ENCODE measurements at places on chromosomes 16 and 17.

GRCh38 chr16:11183035-11183812 lies 72.8 kb downstream of the SOCS1 start:
- DNase-seq, result no peak

- no peak for DNase-seq
Observed at GRCh38 chr16:83973077-83973476, 5.0 kb downstream of the NECAB2 start.

DNA sequence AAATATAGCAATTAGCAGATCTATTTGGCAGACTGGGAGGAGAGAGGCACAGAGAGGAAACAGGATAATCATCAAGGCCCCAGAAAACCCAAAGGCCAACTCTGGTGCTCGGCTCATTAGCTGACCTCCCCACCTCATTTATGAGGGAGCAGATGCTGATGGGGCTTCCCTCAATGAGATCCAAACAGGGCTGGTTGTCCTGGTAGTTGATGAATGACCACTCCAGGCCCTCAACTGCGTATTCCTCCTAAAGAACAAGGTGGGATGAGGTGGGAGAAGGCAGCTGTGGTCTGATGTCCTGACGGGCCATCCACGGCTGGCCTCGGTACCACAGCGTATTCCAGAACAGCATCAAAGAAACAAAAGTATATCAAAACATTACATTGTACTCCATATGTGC lies 20.8 kb downstream of the ZNHIT3 start:
- no peak for DNase-seq

DNA sequence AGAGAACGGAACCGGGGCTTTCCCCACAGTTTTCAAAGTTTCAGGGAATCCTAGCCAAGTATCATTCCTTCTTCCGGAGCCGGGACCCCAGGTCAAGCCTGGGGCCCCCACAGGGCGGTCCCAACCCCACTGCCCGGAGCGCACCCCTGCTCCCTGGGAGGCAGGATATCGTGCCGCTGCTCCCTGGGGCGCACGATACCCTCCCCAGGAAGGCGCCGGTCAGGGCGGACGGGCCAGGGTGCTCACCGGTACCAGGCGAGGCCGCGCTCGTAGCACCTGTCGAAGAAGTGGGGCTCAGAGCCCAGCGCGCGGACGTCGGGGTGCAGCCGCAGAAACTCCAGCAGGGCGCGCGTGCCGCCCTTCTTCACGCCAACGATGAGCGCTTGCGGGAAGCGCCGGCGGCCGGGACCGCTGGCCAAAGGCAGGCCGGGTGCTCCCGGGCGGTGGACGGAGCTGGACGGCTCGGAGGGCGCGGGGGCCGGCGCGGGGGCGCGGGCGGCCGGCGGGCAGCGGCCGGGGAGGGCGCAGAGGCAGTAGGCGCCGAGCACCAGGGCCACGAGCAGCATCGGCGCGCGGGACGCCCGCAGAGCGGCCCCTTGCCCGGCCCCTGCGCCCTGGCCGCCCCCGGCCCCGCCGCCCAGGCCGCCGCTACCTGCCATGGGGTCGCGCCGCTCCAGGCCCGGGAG lies 407 bp downstream of the HS3ST6 start:
- DNase-seq, result no peak

GRCh38 chr16:55661941-55662643 lies 6.3 kb downstream of the SLC6A2 start:
- DNase-seq, result no peak

GRCh38 chr16:12303653-12304052 lies 327.1 kb downstream of the SNX29 start:
- DNase-seq, result no peak

DNA sequence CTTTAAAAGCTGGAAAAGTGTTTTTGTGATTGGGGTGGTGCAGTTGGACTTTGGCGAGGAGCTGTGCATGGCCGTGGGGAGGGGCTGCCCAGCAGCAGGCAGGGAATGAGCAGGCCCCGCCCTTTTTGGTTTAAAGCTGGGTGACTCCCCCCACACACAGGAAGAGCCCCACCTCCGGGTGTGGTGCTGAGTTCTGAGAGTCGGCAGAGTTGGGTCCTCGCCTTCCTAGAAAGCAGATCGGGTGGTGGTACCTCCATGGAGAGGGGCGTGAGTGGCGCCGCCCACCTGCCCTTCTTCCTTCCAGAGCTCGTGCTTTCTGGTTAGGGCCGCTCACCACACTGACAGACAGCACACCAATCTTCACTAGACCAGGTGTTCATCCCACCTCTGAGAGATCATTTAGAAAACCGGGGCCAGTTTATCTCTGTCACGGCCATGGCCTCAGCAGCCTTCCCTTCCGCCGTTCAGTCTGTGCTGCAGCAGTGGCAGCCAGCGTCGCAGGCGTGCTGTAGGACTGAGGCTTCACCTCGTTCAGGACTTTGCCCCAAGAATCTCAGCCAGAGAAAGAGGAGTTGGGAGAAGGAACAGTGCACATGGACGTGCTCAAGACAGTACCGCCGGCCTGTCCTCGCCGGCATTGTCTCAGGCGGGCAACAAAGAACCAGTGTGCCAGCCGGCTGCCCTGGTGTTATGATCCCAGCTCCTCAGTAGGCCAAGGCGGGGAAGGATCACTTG lies 144.0 kb upstream of the CHMP6 start:
- DNase-seq, result no peak

GRCh38 chr17:82884970-82885353 lies 45.1 kb upstream of the ZNF750 start:
- DNase-seq, result no peak

- no peak for DNase-seq
Observed at GRCh38 chr16:86994215-86994614, 323.0 kb downstream of the C16orf95 start.

DNA sequence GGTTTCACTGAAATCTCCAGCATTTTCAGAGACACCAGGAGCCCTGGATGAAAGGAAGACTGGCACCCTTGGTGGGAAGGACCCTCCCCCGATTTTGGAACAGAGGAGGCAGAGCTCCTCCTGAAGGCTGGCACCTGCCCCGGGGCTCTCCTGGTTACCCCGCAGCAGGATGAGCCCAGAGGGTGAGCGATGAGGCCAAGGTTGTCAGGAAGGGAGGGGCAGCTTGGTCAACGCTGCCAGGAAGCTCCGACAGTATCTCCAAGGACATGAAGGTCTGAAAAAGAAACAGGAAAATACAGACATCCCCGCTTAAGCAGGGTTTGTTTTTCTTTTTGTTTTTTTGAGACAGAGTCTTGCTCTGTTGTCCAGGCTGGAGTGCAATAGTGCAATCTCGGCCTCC lies 15.5 kb upstream of the ACSF3 start:
- no peak for DNase-seq

DNA sequence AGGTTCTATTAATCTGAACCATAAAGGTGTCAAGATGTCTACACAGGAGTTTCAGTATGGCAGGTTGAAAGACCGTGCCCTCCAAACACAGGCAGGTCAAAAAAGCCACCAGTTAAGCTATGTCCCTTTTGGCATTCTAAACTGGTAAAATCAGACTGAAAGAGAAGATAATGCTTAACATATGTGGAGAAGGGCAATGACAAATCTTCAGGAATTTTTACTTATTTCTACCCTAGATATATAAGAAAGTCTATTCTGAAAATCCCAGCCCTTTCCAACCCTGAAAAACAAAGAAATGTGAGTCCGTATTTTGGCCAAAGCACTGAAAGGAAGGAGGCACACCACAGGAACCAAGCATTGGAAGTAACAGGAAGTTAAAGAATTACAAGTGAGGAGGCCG lies 16.5 kb downstream of the AP1G1 start:
- no peak for DNase-seq

DNA sequence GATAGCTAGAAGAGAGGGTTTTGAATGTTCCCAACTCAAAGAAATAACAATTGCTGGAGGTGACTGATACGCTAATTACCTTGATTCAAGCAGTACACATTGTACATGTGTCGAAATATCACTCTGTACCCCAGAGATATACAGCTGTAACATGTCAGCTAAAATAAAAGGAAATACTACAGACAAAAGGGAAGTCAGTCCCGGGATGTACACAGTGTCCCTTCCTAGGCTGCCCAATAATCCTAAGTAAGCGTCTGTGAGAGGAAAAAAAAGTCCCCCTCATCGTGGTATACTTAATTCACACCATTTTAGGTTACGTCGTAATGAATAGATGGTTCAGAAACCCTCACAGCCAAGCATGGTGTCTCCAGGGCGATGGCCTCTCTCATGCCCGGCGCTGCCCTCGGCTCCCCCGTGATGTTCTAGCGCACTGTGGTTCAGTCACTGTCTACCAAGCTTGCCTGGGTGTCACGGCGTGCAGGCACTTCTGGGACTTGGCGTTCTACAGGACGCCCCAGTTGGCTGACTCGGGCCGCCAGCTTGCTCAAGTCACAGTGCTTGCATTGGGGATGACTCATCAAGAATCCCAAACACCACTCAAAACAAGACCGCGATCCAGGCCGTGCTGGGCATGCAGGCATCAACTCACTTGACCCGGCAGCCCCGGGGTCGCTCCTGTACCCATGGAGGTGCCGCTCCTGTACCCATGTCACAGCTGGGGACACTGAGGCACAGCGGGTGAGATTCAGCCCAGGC lies 27.6 kb downstream of the CCDC40 start:
- DNase-seq, result peak; percentile 84

- DNase-seq, result no peak
Observed at GRCh38 chr16:76583466-76583865, 306.3 kb downstream of the CNTNAP4 start.

DNA sequence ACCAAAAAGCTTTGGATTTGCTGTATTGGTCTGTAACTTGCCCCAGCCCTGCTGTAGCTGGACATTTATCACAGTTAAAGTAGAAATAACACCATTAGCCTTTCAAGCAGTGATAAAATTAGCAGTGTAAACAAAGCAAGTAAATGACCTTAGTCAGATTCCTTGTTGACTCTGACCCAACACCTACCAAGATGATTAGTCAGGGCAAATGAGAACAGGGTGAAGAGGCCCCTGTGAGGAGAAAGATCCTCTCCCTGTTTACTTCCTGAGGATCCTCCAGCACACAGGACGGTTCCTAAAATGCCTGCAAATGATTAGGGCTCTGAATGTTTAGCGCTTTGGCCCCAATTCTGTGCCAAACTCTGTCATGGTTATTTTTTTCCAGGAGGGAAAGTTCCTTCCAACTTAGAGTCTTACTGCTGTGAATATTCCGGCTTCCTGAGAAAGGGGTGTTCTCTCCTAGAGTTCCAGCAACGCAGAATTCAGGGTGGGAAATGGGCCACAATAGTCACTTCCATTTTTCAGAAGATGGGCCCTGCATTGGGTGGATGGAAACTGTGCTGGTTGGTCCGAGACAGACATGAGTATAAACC lies 259.0 kb upstream of the MYOCD start:
- DNase-seq, result no peak
